ENCODE measurements at places on chromosomes 16 and 17. TPM values are rescaled to one million over a fixed set of nuclear protein-coding genes. Genes with fewer than 3 reads are reported as not detected.

- peaks cover 6% of the 10 kb centered on the region for H3K4me1 ChIP-seq
- no peak overlapping the region for H3K4me3 ChIP-seq
- H3K27me3 ChIP-seq = no peaks in the 10 kb centered on the region
- H3K27ac ChIP-seq = no peak overlapping the region
These were observed 209.2 kb downstream of the PARN start for GRCh38 chr16:14420721-14421488.

The CCL11 gene
- not detected for total RNA-seq

DNA sequence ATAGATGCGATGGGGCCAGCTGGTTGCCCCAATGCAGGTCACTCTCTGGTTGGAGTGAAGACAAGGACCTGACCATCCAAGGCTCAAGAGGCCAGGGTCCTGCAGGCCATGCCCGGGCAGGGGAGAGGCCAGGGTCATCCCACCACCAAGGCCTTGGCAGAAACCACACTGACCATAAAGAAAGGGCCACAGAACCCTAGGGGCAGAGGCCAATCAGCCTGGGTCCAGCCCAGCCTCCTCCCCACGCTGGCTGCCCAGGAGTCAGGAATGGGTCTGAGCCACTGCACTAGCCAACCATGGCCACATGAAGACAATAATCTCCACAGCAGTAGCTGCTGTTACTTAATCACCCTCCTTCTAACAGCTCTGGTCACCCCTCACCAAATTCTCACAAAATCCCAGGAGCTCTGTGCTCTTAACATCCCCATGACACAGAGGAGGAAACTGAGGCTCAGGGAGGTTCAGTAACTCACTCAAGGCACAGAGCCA lies 10.2 kb upstream of the BCAR1 start:
- DNase-seq = no peak
- H3K27me3 ChIP-seq = no peaks in the 10 kb centered on the region
- H3K27ac ChIP-seq = no peak overlapping the region
- H3K4me3 ChIP-seq = no peak overlapping the region
- H3K4me1 ChIP-seq = peaks cover 44% of the 10 kb centered on the region
- H3K36me3 ChIP-seq = no peaks in the 10 kb centered on the region

- H3K36me3 ChIP-seq = no peaks in the 10 kb centered on the region
- no peak for DNase-seq
- H3K27ac ChIP-seq = no peak overlapping the region
These were observed 11.3 kb upstream of the USP31 start for GRCh38 chr16:23160574-23160973.

DNA sequence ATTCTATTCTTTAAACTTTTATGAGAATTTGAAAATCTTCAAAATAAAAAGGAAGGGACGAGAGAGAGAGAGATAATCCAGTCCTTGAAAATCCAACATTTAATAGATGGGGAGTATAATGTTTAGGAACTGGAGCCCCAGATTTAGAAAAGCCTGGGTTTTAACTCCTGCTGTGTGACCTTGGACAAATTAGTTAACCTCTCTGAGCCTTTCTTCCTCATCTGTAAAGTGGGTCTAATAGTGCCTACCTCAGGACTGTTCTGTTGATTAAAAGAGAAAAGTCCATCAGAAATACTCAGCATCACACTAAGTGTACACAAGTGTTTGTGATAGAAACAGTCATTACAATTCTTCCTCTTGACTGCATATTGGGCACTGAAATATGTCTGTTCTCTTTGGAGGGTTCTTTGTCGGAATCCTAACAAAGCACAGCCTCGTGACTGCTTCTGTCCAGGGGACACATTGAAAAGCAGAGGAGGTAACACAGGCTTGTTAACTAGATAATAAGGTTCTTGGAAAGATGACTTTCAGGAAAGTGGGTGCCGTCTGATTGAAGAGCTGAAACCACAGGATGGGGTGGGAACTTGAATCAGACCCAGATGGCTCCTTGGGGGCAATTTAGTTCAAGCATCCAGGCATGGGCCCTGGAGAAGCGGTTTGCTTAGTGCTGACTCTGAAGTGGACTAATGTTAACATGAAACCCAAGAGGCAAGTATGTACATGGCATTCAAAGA lies 128.2 kb downstream of the CLEC16A start:
- H3K4me1 ChIP-seq = peaks cover 3% of the 10 kb centered on the region
- DNase-seq = no peak
- H3K36me3 ChIP-seq = no peaks in the 10 kb centered on the region
- H3K4me3 ChIP-seq = no peak overlapping the region
- no peak overlapping the region for H3K27ac ChIP-seq

- no peak overlapping the region for H3K4me3 ChIP-seq
- H3K4me1 ChIP-seq = no peaks in the 10 kb centered on the region
- no peak overlapping the region for H3K27ac ChIP-seq
- H3K36me3 ChIP-seq = no peaks in the 10 kb centered on the region
These were observed 109.5 kb downstream of the CDH8 start for GRCh38 chr16:61926766-61927165.

- no peak overlapping the region for H3K4me3 ChIP-seq
- no peak overlapping the region for H3K27ac ChIP-seq
- no peaks in the 10 kb centered on the region for H3K27me3 ChIP-seq
- no peaks in the 10 kb centered on the region for H3K36me3 ChIP-seq
These were observed 1879.9 kb downstream of the TP53TG3F start for GRCh38 chr16:35339337-35339736.

GRCh38 chr17:6870841-6871240 lies 39.3 kb upstream of the TEKT1 start:
- no peak for DNase-seq
- no peaks in the 10 kb centered on the region for H3K36me3 ChIP-seq
- peaks cover 69% of the 10 kb centered on the region for H3K4me1 ChIP-seq
- H3K4me3 ChIP-seq = no peak overlapping the region

- no peaks in the 10 kb centered on the region for H3K36me3 ChIP-seq
- H3K4me3 ChIP-seq = no peak overlapping the region
- H3K4me1 ChIP-seq = peaks cover 88% of the 10 kb centered on the region
- no peak for DNase-seq
- H3K27me3 ChIP-seq = no peaks in the 10 kb centered on the region
These were observed 27.0 kb upstream of the SMURF2 start for GRCh38 chr17:64689106-64689505.

The HAP1 gene
- 3.4 TPM for total RNA-seq

The PRKCB gene
- 0.89 TPM for total RNA-seq

DNA sequence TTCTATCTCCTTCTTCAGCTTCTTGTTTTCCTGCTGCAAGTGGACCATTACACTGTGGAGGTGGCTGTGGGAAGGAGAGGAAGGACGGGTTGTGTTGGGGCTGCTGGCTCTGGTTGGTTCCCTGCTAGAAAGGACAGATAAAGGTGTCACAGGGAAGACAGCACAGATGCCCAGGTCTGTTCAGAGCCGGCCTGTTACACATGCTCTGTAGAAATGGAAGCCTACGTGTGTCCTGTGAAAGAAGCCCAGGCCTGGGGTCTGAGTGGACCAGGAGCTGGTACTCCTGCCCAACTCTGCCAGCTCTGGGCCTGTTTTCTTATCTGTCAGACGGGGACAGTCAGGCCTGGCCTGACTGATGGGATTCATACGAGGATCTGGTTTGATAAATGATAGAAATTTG lies 26.4 kb downstream of the DHX38 start:
- H3K27ac ChIP-seq = no peak overlapping the region
- no peak overlapping the region for H3K4me3 ChIP-seq
- no peaks in the 10 kb centered on the region for H3K27me3 ChIP-seq
- H3K4me1 ChIP-seq = no peaks in the 10 kb centered on the region
- no peak for DNase-seq
- H3K36me3 ChIP-seq = no peaks in the 10 kb centered on the region

GRCh38 chr16:28623172-28623711 lies 13.4 kb upstream of the SULT1A1 start:
- H3K4me3 ChIP-seq = peak overlapping the region; percentile 48
- H3K4me1 ChIP-seq = no peaks in the 10 kb centered on the region
- H3K27me3 ChIP-seq = no peaks in the 10 kb centered on the region
- no peaks in the 10 kb centered on the region for H3K36me3 ChIP-seq

GRCh38 chr16:11543661-11544393 lies 42.9 kb downstream of the LITAF start:
- no peak overlapping the region for H3K4me3 ChIP-seq
- no peak overlapping the region for H3K27ac ChIP-seq
- no peaks in the 10 kb centered on the region for H3K27me3 ChIP-seq
- peaks cover 6% of the 10 kb centered on the region for H3K4me1 ChIP-seq
- peaks cover 2% of the 10 kb centered on the region for H3K36me3 ChIP-seq

The KRTAP3-2 gene
- total RNA-seq = not detected

The NPIPA7 gene
- 4.5 TPM for total RNA-seq

GRCh38 chr17:29095439-29095838 lies 52.5 kb downstream of the PIPOX start:
- H3K4me1 ChIP-seq = no peaks in the 10 kb centered on the region
- DNase-seq = no peak
- no peak overlapping the region for H3K27ac ChIP-seq
- no peak overlapping the region for H3K4me3 ChIP-seq

DNA sequence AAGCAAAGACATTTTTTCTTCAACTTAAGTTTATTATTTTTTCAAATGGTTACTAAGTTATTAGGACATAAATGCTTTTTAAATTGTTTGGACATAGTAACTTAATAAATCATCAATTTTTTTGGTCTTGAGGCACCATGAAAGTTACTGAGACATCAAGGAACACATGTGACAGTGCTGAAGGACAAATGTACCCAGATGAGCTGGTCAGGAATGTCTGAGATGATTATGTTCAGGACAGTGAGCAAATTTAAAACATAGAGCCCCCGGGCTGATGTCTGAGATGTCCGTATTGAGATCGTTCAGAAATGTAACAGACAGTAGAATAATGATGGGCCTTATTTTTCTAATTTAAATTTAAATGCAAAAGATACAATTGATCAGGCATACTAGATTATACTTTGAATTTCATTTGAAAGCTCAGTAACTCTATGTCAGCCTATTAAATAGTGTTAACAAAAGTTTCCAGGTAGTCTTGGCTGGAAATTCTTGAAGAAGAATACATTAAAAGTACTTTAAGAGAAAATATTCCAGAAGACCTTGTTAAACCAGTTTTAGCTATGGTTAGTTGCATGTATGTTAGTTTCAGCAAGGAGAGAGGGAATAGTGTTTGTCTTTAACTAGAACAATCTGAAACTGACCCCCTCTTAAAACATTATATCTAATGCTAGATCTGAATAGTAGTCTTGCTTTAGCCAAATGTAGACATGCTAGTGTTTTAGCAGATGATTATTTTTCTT lies 36.4 kb downstream of the SEC14L1 start:
- H3K36me3 ChIP-seq = no peaks in the 10 kb centered on the region

DNA sequence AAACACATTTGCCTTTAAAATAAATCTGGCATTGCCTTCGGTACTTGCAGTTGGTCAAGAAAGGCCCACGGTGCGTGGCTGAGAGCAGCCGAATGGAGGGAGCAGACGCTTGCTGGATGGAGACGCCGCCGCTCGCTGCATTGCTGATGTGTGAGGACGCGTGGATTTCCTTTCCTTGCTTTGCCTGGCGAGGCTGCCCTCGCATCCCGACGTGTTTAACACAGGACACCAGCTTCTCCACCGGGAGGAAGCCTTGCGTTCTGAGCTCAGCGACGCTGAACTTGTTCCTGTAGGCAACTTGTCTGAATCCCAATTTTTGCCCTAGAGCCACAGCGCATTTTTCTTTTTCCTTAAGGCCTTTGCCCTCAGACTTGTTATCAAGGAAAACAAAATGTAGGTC lies 45.8 kb downstream of the COX4I1 start:
- no peaks in the 10 kb centered on the region for H3K36me3 ChIP-seq
- no peaks in the 10 kb centered on the region for H3K4me1 ChIP-seq
- 0 out of 2 replicates have a peak, but pooled peaks cover 16% of the 10 kb centered on the region for H3K27me3 ChIP-seq
- DNase-seq = no peak
- no peak overlapping the region for H3K4me3 ChIP-seq

DNA sequence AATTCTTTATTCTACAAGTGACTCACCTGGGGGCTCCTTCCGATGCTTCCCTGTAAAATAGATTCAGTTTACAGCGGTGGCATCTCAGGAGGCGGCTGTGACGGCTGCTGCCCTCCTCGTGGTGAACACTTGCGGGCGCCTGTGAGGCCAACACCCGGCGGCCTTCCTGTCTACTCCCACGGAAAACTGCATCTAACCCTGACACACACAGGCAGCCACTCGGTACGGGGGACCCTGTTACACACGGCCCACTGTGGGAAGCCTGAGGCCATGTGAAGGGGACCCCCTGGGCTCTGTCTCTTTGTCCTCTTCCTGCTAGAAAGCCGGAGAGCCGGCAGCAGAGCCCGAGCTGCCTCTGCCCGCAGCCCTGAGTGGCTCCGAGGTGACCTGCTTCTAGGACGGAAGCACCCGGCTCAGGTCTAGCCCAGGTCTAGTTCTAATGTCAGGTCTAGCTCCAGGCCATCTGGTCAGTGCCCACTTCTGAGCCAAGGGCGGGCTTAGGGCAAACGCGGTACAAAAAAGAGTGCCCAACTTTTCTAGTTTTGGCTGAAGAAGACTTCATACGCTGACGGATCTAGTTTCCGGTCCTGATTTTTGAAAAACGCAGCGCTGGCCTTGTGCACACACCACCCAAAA lies 159.4 kb downstream of the ENGASE start:
- H3K4me3 ChIP-seq = no peak overlapping the region
- H3K36me3 ChIP-seq = no peaks in the 10 kb centered on the region
- H3K4me1 ChIP-seq = no peaks in the 10 kb centered on the region

- peak; percentile 63 for DNase-seq
- no peak overlapping the region for H3K27ac ChIP-seq
- no peaks in the 10 kb centered on the region for H3K36me3 ChIP-seq
- no peaks in the 10 kb centered on the region for H3K27me3 ChIP-seq
These were observed 55.3 kb downstream of the SKAP1 start for GRCh38 chr17:48374650-48375230.

DNA sequence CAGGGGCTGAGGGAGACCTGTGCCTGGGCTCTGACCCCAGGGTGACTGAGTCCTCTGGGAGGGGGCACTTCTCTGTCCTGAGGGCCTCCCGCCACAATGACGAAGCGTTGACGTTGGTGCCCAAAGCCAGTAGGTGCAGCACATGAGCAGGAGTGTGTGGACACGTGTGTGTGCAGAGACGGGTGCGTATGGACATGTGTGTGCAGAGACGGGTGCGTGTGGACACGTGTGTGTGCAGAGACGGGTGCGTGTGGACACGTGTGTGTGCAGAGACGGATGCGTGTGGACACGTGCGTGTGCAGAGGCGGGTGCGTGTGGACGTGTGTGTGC lies 726 bp upstream of the CD7 start:
- no peak for DNase-seq
- no peaks in the 10 kb centered on the region for H3K27me3 ChIP-seq
- H3K4me1 ChIP-seq = no peaks in the 10 kb centered on the region
- H3K4me3 ChIP-seq = no peak overlapping the region

GRCh38 chr17:66947311-66947710 lies 17.2 kb upstream of the CACNG4 start:
- no peak overlapping the region for H3K27ac ChIP-seq
- no peak for DNase-seq
- H3K27me3 ChIP-seq = no peaks in the 10 kb centered on the region
- H3K4me1 ChIP-seq = peaks cover 43% of the 10 kb centered on the region

- peak; percentile 78 for DNase-seq
- H3K4me1 ChIP-seq = peaks cover 61% of the 10 kb centered on the region
- H3K27ac ChIP-seq = peak overlapping the region; percentile 96
- H3K27me3 ChIP-seq = no peaks in the 10 kb centered on the region
- no peaks in the 10 kb centered on the region for H3K36me3 ChIP-seq
These were observed 33.9 kb downstream of the DCUN1D3 start for GRCh38 chr16:20866145-20866772.

- H3K4me1 ChIP-seq = peaks cover 64% of the 10 kb centered on the region
- no peak for DNase-seq
- H3K4me3 ChIP-seq = peak overlapping the region; percentile 56
- no peaks in the 10 kb centered on the region for H3K27me3 ChIP-seq
- no peaks in the 10 kb centered on the region for H3K36me3 ChIP-seq
These were observed 7.5 kb upstream of the JUP start for GRCh38 chr17:41793784-41794539.

GRCh38 chr16:23901178-23902033 lies 65.6 kb downstream of the PRKCB start:
- no peak overlapping the region for H3K27ac ChIP-seq
- H3K27me3 ChIP-seq = peaks cover 24% of the 10 kb centered on the region
- no peaks in the 10 kb centered on the region for H3K36me3 ChIP-seq
- no peak for DNase-seq

All from HCT116 (cell line).